NCI-H2171 treated with DMSO at 0.1 percent for 48 hours (cell line): ENCODE measurements at places on chromosomes 12 and 14.
A peak's percentile ranks its signal among the peaks of the same experiment; 100 is the strongest.

DNA sequence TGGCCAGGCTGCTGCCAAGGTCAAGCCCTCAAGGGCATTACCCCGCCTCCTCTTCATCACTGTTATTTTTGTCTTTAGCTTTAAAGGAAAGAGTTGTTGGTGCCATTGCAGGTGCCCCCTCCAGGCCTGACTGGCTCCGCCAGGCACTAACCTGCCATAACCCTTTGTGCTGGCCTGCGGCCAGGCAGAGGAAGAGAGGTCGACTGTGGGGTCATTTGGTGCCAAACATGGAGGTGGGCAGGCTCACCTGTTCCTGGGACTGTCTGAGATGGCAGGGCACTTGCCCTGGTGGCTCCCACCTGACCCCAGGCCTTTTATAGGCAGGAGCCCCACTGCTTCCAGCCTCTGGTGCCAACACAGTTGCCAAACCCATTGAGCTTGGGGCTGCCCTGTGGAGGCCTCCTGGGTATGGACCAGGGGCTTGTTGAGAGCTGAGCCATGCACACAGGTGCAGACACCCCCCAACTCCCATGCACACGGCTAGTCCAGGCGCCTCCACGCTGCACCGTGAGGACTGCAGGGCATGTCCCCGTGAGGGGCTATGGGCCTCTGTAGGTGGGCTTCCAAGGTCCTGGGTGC is 29.4 kb upstream of the PLD4 start:
- DNase-seq, result no peak

DNA sequence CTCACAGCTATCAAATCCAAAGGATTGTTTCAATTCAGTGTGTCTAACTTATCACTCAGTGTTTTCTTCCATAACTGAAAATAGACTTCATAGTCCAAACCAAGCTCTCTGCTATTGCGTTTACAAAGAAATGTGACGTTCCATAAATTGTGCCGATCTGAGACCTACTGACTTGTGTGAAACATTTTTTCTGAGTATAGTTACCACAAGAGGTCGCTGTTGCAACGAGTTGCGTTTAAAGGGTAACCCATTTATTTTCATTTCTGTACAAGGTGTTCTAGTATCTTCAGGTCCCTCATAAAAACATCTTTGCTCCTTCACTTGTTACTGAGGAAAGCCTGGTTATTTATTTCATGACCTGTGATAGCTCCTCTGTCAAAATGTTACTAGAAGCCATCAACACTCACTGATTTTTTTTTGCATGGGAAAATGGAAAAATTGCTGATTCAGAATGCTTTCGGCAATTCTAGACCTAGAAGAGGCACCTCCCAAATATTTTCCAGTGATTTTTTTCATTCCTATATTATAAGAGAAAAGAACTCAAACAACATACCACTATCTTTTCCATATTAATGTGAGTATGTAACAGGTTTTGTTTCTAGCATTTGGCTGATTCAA is 60.9 kb upstream of the OR4E1 start:
- peak; percentile 81 for DNase-seq

DNA sequence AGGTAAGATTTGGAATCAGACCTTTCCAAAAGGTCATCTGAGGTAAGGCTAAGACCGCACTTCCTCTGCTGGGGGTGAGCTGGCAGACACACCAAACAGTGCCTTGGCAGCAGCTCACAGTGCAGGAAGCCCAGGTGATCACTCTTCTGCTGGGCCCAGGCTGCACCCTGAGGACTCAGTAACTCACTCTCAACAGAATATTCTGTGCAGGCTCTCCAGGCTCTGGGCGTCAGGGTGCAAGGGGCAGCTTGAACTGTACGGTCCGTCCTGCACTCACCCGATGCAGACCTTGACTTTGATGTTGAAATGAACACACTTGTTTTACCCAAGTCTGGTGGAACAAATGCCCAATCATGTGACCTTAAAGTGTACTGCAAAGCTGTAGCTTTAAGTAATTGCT is 6.0 kb downstream of the ALKBH2 start:
- no peak for DNase-seq

DNA sequence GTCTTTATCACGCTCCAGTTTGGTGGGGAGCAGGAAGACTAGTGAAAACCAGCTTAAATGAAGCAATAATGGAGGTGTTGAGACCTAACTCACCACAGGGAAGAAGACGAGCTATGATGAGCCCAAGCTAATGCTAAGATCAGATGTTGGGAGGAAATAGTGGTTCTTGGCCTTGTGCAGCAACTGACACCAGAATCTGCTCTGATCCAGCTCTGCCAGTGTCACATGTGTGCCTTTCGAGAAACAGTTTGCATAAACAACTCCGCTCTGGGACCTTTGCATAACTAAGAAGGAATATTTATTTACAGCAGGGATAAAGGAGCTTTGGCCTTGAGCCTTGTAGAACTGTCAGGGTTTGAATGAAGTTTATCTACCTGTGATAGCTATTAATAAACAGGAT is 369.4 kb upstream of the CCDC196 start:
- DNase-seq, result no peak

GRCh38 chr12:99027461-99027860 is 382.4 kb downstream of the APAF1 start:
- DNase-seq, result no peak

- peak; percentile 47 for DNase-seq
Measured at GRCh38 chr12:79373896-79374499, 316.8 kb downstream of the PAWR start.

- peak; percentile 67 for DNase-seq
Measured at GRCh38 chr14:21136024-21136423, 19.8 kb downstream of the OR5AU1 start.

DNA sequence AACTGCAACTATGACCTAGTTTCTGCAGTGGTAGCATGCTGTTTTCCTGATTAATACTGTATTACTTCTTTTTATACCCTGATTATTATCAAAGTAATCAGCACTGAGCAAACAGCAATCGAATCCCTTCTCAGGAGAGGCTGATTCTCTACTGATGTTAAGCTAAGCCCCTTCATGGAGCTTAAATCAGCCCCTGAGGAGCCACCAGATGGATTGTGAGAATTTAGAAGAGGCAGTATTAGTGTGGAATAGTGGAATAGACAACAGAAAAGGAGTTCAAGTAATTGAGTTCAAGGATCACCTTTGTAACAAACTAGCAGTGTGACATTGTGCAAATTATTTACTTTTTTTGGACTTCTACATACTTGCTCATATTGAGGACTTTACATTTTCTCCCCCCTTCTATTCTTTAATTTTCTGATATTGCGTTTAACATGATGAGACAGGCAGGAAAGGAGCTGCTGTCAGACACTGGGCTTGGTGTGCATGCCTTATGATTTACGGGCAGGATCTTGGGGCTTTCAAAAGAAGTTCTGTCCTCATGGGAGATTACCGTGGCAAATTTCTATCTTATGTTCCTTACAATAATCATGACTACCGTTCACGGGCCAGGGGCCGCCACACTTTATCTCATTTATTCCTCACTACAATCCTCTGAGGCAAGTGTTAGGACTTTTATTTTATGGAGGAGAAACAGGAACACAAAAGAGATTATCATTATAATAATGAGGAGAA is 68.0 kb downstream of the PTPRR start:
- DNase-seq, result no peak

GRCh38 chr12:109671502-109671901 is 42.1 kb upstream of the FAM222A start:
- no peak for DNase-seq

DNA sequence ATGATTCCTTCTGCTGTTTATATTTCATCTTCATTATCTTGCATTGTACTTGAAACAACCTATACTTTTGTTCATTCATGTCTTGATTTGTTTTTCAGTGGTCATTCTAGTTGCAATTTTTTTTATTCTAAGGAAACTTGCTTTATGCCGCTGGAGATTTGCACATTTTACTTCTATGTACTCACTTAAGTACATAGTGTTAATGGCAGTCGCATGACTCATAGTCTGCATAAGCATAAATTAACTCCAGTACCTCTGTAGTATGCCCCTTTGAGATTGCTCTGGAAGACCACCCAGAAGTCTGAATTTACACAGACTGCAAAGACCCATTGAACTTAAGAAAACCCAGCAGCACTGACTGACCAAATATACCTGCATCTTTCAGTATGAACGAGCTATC is 77.0 kb downstream of the MSRB3 start:
- no peak for DNase-seq

DNA sequence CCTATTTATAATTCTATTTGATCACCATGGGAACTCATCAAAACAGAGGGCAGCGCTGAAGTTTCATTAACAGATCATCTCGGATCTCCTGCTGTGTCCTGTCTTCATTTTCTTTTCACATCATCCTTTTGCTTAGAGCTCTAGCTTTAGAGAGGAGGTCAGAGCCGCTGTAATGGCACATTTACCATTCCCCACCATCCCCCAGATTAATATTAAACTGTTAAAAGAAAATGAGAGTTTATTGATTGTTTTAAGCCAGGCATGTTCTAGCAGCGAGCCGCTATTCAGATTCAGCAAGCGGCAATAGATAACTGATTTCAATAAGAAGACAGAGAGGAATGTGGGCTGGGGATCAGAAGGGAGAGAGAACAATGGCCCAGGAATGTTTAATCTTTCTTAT is 308.8 kb downstream of the EGLN3 start:
- DNase-seq, result no peak

GRCh38 chr12:94150240-94151121 is 2.1 kb downstream of the PLXNC1 start:
- DNase-seq, result no peak
